ENCODE measurements at places on chromosomes 6 and 20.

- no peak for DNase-seq
These were observed 5.7 kb downstream of the LAMA2 start for GRCh38 chr6:128888444-128889175.

- no peak for DNase-seq
These were observed 272.2 kb downstream of the CDC5L start for GRCh38 chr6:44659726-44660125.

GRCh38 chr6:10595731-10596664, 74.8 kb downstream of the GCNT2 start:
- no peak for DNase-seq

- DNase-seq: no peak
These were observed 178.2 kb upstream of the HEY2 start for GRCh38 chr6:125571207-125571755.

DNA sequence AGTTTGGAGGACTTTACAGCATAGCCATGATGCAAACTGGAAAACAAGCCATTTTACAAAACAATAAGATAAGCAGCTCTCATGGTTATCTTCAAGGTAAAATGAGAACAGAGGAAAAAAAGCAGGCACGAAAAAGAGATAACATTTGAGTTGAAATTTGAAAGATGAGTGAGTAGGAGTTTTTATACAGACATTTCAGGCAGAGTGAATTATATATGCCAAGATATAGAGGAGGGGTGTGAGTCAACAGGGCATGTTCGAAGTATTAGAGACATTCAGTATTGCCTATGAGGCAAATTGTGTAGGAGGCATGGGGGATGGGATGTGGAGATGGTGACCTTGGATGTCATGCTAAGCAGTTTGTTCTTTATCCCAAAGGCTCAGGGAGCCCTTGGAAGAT, 240.5 kb upstream of the MAN1A1 start:
- no peak for DNase-seq

DNA sequence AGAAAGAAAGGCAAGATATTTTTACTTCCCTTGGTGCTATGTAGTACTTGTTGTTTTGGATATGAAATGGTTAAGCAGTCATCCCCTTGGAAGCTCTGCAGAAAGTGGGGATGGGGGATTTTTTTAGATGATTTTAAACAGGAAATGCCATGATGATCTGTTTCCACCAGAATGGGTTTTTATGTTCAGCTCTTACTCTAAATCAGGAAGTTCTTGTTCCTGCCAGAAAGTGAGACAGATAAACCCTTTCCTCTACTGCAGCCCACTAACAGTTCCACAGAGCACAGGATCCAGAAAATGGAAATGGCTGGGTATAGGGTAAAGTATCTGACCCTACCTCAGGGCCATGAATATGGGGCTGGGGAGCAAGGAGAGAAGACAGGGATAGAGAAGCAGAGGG, 32.1 kb upstream of the PPP1R3G start:
- no peak for DNase-seq

DNA sequence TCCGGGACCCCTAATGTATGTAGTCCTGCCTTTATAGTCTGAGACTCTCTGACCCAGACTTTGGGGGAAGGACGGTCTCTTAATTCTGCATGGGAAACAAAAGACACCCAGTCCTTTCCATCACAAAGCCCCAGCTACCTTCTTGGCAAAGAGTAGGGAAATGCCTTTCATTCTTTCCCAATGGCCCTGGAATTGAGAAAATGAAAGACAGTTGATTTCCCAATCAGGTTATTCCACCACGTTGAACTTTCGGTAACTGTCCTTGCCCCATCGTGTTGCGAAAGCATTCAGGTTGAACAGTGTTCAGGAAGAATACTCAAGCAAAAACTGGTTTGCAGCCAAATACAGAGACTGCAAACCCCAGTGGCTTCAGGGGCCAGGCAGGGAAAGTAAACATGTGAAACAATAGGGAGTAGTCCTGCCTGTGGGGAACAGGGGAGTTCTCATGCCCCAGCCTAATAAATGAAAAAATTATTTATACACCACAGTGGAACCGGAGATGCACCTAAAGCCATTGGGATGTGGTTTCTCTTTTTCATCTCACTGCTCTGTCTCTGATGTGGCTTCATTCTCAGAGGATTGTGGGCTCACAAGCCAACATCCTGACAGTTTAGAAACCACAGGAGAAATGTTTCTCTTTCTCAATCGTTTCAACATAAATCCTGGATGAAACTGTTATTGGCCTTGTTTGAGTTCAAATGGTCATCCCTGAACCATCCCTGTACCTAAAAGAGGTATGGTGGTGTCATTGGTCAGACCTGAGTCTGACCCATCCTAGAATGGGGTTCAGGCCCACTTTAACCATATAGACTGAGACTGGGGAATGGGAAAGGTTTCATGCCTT, 44.2 kb upstream of the SLC9A8 start:
- DNase-seq: no peak

DNA sequence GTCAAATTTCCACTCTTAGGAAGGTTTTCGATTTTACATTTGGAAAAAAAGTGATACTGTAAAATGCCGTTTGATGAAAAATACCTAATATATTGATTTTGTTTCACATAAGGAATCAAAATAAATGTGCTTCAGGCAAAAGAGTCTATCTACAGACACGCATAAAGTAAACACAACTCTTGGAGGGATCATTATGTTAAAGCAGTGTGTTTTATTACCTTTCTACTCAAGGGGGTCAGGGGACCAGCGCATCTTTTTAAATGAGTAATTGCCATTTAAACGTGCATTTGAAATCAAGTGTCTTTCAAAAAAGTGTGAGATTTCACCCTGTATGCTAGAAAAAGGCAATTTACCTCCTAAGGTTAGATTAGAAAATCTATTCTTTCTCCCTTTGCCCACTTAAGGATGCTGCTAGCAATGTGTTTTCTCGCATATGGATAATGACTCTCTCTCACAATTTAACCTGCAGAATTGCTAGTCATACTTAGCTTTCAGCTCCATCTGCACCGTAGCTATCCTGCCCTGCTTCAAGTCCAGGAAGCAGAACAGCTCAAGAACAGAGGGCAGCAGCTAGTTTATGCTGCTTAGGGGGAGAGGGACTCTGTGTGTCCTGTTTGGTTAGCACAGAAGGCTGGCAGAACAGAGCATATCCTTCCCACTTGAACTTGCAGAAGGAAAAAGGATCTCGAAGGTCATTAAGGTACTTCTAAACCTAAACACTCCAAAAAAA, 35.0 kb downstream of the NKAIN2 start:
- peak; percentile 58 for DNase-seq

DNA sequence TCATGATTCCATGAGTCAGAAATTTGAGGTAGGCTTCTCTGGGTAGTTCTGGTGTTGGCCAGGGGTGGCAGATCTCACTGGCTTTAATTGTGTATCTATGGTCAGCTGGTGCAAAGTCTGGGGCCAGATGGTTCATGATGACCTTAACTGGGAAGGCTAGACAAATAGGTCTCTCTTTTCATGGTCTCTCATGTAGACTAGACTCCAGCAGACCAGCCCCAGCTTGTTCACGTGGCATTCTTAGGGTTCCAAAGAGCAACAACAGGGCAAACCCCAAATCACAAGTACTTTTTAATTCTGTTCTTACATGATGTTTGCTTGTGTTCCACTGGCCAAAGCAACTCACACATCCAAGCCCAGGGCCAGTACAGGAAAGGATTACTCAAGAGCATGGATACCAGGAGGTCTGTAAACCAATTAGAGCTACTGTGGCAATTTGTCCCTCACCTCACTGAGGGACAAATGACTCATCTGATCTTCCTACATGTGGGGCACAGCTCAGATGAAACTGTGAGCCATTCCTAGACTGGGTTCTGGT, 79.5 kb upstream of the PBOV1 start:
- no peak for DNase-seq

DNA sequence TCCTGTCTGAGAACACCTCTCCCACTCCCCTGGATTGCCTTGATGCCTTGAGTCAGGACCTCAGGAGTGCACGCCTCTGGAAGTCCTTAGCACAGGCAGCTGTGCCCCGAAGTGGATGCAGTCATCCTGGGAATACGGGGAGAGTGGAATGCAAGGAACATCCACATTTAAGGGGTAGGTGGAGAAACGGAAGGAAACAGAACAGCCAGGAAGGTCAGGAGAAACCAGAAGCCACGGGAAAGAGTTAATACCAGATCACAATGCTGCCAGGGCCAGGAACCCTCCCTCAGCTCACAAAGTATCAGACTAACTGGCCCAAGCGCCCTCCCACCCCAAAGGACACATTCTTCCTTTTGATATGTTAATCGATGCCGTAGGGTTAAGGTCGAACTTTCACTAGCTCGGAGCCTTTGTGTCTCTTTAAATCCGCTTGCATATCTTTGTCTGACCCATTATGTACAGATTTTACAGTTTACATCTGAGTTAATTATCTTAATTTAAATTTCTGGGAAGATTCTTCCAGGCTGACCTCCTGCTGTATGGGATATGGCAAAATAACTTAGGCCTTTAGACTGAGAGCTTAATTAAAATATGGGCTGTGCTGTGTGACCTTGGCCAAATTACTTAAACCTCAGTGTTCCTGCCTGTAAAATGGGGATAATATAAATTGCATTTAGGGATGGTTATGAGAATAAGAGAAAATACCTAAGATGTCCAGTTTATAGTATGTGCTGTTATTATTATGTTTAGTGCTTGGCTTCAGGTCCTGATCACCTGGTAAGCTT, 24.0 kb upstream of the CCND3 start:
- no peak for DNase-seq

GRCh38 chr6:17269840-17270239, 11.3 kb upstream of the RBM24 start:
- no peak for DNase-seq

- no peak for DNase-seq
These were observed 6.0 kb upstream of the PTGIS start for GRCh38 chr20:49573900-49574416.

- no peak for DNase-seq
These were observed 374.1 kb downstream of the BCKDHB start for GRCh38 chr6:80480421-80481157.

- no peak for DNase-seq
These were observed 145.1 kb upstream of the ZNF184 start for GRCh38 chr6:27617700-27618689.

DNA sequence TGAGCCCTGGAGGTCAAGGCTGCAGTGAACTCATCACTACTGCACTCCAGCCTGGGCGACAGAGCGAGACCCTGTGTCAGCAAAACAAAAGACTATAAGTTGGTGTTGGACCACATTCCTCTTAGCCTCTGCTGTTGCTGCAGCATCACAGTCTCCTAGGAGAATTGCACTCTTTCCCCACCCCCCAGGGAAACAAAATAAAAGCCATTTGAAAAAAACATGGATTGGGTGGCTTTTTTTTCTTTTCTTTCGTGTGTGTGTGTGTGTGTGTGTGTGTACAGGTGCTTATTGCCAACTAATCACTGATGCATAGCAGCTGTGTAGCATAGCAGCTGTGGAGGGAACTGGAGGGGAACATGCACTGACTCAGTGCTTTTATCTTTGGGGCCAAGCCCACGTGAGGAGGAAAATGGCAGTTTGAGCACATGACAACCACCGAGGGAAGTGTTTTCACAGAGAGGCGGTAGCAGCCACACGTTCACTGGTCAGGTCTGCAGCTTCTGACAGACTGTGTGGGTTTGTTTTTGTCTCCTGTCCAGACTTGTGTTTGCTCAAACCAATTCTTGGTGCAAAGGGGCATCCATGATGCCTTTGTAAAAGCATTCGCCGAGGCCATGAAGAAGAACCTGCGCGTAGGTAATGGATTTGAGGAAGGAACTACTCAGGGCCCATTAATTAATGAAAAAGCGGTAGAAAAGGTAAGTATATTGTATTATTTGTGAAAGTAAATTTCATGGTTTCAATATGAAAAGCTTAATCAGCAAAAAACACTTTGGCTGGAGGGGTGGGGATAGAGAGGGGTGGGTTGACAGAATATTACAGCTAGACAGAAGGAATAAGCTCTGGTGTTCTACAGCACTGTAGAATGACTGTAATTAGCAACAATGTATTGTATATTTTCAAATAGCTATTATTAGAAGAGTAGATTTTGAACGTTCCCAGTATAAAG, 27.7 kb downstream of the ALDH5A1 start:
- peak; percentile 84 for DNase-seq

DNA sequence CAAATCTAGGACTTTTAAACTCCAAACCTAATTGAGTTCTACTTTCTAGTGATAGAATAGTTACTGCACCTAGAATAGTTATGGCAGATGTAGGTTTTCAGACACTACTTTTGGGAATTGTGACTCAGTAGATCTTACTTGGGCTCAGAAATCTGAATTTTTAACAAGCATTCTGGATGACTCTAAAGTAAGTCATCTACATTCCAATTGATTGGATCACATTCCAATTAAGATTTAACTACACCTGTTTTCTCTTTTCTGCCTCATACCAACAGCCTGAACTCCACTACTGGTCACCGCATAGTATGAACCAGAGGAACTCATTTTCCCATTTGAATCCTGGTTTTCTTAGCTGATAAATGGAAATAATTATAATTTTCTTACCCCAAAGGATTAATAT, 49.5 kb upstream of the TFAP2D start:
- DNase-seq: no peak

GRCh38 chr6:11977738-11978137, 34.4 kb upstream of the HIVEP1 start:
- no peak for DNase-seq

DNA sequence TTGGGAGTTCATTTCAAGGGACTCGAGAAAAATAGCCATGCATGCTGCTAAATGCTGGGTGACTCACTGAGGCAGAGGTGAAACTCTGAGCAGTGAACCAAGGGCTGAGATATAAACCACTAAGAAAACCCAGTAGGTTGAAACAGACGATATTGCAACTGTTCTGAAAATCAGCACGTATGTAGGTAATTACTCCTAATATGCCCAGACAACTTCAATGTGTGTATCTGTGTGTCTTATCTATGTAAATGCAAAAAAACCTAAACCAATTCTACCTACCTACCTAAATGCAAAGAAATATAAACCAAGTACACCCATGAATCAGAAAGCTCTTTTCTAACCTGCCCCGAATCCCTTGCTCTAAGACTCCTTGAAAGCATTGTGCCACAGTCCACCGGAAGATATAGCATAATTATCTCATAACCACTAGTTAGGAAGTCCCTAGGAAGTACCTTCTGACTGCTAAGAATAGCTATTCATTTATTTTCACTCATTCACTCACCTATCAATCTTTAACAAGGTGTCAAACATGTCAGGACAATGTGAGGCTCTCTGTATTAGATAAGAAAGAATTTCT, 458.7 kb upstream of the RUNX2 start:
- DNase-seq: no peak

GRCh38 chr6:158409451-158409850, 97.2 kb downstream of the TULP4 start:
- DNase-seq: no peak

DNA sequence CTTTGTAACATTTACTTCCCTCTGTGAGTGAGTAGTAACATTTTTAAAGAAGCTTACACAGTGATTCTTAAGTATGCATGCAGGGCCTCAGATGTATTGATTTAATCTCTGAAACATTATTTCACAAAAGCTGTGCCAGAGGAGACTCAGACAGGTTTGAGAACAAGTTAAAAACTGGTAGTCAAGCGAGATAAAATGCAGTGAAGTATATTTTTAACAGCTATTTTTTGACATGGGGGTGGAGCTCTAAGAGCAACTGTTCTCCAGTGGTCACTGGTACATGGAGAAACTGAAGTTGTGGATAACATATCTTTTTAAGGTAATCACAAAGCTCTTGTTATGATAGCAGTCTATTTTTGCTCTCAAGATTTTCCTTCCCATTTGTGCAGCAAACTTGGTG, 20.4 kb downstream of the DSTN start:
- DNase-seq: no peak
